ENCODE measurements at places on chromosomes 16 and 17. TPM values are rescaled to one million over a fixed set of nuclear protein-coding genes. Genes with fewer than 3 reads are reported as not detected.

- no peak for DNase-seq
Observed at GRCh38 chr16:23254338-23254737, 47.8 kb upstream of the SCNN1B start.

Gene RFFL
- polyA plus RNA-seq, result 7.9 TPM

GRCh38 chr17:48567209-48567608, 10.9 kb downstream of the HOXB4 start:
- no peak for DNase-seq

DNA sequence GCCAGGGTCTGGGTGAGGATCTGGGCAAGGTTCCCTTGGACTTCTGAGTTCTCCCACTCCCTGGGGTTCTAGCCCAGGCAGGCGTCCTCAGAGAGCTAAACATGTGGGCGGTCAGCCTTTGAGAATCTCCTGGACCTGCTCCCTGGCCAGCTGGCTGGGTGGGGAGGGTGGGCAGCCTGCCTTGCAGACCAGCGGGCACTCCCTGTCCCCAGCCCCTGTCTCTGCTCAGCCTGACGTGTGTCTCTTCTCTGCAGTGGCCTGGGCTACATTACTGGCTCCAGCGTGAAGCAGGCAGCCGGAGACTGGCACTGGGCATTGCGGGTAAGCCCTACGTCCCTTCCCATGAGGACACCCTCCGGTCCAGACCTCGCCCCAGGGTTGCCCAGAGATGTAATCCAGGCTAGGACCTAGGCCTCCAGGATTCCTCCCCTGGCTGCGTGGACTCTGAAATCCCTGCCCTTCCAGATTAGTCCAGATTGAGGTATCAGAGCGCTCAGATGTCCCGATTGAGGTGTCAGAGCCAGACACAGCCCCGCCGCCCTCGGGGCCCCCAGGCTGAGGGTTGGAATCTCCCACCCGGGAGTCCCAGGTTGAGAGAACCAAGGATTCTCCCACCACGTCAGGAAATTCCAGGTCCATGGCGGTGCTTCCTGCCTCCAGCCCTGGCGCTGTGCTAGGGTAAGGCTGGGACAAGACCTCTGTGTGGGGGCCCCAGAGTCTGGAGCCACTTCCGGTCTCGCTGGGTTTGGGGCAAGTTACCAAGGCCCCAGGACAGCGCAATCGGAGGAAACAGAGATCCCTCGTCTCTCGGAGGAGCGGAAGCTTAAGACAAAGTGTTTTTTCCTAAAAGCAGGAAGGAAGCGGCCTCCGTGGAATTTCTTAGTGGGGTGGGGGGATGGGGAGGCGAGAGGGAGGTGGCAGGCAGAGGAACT, 24.1 kb downstream of the MYBBP1A start:
- DNase-seq, result no peak

- no peak for DNase-seq
Observed at GRCh38 chr17:17239832-17240231, 2.9 kb upstream of the FLCN start.

Gene SLC13A2
- polyA plus RNA-seq, result not detected

Gene PRAC1
- not detected for polyA plus RNA-seq

Gene GPR139
- polyA plus RNA-seq, result not detected

Gene C16orf86
- 2.4 TPM for polyA plus RNA-seq

Gene ZG16
- not detected for polyA plus RNA-seq

Gene CDH15
- polyA plus RNA-seq, result 217 TPM

Gene RNF135
- 8.7 TPM for polyA plus RNA-seq

DNA sequence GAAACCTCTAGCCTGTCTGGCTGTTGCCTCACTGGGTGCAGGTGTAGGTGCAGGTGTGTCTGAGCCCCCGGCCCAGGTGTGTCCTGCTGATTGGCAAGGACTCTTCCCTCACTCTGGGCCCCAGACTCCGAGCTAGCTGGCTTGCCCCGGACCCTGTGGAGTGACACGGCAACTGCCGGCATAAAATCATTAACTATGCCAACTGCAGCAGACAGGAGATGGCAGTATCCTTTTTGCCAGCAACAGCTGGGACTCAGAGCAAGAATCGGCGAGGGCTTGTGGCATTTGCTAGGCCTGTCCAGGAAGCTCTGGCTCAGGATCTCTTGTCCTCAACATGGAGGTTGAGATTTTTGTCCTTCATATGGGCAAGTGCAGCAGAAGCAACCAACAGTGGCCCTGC, 20.8 kb downstream of the CIAPIN1 start:
- no peak for DNase-seq

DNA sequence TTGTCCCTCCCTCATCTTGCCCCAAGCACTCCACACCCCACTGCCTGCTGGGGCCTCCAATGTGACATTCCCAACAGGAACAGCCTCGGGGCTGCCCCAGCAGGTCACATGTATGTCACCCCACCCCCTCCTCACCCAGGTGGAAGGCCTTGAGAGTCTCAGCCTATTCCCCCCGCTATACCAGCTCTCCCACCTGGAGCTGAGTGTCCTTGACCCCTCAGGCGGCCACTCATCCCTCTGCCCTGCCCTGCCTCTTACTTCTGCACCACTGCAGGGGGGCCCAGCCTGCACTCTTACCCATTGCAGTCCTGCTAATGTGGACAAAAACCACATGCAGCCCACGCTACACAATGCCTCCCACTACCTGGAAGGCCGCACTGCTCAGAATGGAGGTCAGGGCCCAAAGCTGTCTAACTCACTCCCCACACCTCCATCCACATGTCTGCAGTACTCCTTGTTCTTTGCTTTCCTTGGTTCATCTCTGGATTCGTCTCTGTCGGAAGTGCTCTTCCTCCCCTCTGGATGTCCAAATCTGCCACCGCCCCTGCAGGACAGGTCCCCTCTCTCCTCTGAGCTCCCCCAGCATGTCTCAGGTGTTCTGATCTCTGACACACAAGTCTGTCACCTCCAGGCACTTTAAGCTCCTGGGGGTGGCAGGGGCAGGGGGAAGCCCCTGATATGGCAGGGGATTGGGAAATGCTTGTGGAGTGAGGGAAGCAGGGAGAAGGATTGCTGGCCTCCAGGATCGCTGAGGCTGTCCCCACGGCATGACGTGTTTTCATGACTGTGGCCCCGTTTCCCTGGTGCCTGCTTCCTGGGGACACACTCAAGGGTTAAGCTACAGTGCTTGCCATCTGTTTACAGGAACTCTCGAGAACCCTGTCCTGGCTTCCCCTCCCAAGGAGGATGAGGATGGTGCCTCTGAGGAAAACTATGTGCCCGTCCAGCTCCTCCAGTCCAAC, 20.8 kb downstream of the TRPV2 start:
- no peak for DNase-seq

DNA sequence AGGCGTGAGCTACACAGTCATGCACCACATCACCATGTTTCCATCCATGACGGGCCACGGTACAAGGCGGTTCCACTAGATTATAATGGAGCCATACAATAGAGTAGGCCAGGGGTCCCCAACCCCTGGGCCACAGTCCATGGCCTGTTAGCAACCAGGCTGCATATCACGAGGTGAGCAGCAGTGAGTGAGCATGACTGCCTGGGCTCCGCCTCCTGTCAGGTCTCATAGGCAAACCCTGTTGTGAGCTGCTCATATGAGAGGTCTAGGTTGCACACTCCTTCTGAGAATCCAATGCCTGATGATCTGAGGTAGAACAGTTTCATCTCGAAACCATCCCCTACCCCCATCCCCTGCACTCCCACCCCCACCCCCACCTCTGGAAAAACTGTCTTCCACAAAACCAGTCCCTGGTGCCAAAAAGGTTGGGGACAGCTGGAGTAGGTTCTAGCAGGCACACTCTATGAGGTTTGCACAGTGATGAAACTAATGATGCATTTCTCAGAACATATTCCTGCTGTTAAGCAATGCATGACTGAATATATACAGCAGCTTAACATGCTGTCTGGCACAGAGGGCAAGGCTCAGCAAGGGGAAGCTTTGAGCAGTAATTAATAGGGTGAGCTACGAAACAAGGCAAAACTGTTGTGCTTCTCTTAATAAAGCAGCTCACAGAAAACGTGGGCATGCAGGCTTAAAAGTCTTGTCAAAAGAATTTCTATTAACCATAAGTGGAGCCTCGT, 108.0 kb downstream of the VPS53 start:
- no peak for DNase-seq
